SK-MEL-5 (cell line): ENCODE measurements at places on chromosomes 16 and 17. TPM values are rescaled to one million over a fixed set of nuclear protein-coding genes. Genes with fewer than 3 reads are reported as not detected.

GRCh38 chr17:36117505-36118382, 14.1 kb downstream of the CCL4 start:
- no peak for DNase-seq

KRT39 gene
- not detected in 2 replicates for total RNA-seq

ICAM2 gene
- total RNA-seq = 0.71 TPM in 1 of 2 replicates, not detected in the other

DNA sequence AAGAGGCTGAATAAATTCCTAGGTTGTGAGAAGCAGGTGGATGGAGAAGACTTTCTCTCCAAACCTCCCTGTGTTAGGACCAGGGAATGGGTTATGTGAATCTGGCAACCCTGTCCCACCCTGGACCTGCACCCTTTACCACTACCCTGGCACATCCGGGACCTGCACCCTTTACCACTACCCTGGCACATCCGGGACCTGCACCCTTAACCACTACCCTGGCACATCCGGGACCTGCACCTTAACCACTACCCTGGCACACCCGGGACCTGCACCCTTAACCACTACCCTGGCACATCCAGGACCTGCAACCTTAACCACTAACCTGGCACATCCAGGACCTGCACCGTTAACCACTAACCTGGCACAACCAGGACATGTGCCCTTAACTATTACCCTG, 207.0 kb upstream of the CACNG3 start:
- no peak for DNase-seq

ADGRG3 gene
- total RNA-seq = not detected in 2 replicates

WNK4 gene
- total RNA-seq = 0.21 and 0.53 TPM in 2 replicates

DNA sequence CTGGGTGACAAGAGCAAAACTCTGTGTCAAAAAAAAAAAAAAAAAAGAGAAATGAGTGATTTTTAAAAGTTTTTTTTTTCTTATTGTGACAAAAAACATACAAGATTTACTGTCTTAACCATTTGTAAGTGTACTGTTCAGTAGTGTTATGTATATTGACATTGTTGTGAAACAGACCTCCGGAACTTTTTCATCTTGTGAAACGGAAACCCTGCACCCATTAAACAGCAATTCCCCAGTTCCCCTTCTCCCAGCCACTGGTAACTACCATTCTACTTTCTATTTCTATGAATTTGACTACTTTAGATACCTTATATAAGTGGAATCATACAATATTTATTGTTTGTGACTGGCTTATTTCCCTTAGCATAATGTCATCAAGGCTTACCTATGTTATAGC, 18.7 kb downstream of the DUS2 start:
- no peak for DNase-seq

GRCh38 chr16:88790312-88791211, 5.5 kb upstream of the PIEZO1 start:
- DNase-seq = no peak

DNA sequence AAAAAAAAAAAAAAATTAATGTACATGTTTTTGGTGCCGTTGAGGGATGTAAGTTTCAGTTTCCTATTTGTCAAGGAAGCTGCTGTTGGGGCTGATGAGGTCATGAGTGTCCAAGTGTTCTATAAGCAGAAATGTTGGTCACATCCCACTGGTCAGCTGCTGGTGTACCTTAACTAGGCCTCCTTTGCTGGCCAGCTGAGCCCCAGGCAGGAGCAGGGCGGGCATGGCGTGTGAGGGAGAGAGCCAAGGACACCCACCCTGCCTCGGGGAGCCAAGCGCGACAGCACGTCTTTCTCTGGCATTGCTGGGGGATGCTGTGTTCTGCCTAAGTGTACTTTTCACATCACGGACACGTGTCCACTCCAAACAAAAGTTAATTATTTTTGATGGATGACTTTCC, 108.1 kb upstream of the CDC42EP4 start:
- DNase-seq = peak; percentile 29

GRCh38 chr16:10782628-10783027, 36.0 kb downstream of the TVP23A start:
- no peak for DNase-seq

- peak; percentile 22 for DNase-seq
These were observed 491 bp downstream of the TRAP1 start for GRCh38 chr16:3716831-3717234.

ZG16B gene
- not detected in 2 replicates for total RNA-seq

DNA sequence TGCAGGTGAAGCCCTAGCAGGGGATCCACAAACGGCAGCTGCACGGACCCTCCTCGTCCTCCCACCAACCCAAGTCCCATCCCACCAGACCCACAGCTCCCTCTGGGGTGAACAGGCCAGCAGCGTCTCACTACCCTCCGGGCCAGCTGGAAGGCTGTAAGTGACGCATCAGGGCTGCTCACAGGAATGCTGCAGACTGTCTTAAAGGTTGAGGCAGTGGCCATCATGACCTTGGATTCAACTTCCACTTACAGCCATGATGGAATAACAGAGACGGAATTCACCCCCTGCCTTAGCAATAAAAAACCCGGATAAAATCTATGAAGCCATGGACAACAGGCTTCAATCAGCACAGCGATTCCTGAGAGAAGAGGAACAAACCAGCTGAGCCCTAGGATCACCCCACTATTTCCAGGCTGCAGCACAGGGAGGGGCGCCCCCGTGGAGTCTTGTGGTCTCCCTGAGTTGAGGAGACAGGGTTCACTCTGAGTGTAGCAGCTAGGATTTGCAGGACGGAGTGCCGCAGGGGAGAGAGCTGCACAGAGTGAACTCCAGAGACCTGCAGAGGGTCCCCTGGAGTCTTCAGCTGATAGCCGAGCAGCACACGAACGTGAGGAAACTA, 10.5 kb downstream of the FAM83G start:
- no peak for DNase-seq

ERN2 gene
- not detected in 2 replicates for total RNA-seq

SLC16A11 gene
- total RNA-seq = not detected in 2 replicates

GRCh38 chr17:28258347-28258887, 60.6 kb upstream of the TMEM97 start:
- no peak for DNase-seq

HCRT gene
- total RNA-seq = not detected in 2 replicates

DNA sequence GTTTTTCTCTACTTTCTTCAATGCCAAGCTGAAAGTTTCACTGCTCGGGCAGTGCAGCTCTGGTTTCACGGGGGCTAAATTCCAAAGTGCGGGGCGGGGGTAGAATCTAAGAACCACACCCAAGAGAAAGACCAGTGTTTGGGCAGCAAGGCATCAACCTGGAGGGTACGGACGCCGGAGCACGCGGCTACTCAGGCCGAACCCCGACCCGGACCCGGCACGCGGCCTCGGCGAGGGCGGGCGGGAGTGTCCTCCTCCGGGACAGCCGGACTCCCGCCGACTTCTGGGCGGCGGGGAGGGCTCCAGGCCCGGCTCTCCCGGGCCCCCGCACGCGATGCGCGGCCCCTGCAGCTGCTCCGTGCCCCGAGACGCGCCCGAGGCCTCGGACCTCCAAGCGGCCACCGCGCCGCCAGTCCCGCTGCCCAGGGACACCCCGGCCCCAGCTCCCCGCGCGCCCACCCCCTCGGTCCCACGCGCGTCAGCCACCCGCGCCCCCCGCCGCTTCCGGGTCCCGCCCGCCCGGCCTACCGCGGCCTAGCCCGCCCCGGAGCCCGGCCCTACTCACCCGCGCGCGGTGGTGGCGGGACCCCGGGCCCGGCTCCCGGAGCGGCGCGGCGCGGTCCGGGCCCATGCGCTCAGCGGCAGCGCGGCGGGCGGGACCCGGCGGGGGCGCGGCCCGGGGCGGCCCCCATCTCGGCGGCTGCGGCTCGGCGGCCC, 561 bp downstream of the AXIN1 start:
- no peak for DNase-seq

- DNase-seq = no peak
These were observed 39.4 kb downstream of the MYH11 start for GRCh38 chr16:15817446-15817845.

SCGB1C2 gene
- total RNA-seq = not detected in 2 replicates

GRCh38 chr16:23712976-23713375, at the start of gene ERN2:
TSS of gene ERN2 (minus strand) at chr16:23713222. CDS start at chr16:23713187, 35 bp downstream.
- DNase-seq = no peak
